ENCODE measurements at places on chromosomes 13 and 19.
A peak's percentile ranks its signal among the peaks of the same experiment; 100 is the strongest.

DNA sequence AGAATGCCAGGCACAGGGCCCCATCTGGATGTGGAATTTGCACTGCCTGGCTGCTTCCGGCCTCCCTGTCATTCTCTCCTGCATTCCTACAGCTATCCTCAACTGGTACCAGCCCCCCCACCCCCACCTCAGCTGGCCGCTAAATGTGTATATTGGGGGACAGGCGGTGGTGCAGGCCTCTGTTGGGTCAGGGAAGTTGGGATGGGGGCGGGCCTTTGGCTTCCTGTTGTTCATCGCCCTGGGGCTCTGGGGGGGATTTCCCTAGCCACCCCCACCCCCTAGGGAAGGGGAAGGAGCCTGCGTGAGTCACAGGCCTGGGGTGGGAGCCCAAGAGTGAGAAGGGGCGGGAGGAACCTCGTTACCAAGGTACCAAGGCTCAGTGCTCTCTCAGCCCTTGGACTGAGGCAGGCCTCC is 10.6 kb downstream of the POU2F2 start:
- DNase-seq = peak; percentile 82

- no peak for DNase-seq
These were observed 258.5 kb upstream of the KLHL1 start for GRCh38 chr13:70366720-70367119.

DNA sequence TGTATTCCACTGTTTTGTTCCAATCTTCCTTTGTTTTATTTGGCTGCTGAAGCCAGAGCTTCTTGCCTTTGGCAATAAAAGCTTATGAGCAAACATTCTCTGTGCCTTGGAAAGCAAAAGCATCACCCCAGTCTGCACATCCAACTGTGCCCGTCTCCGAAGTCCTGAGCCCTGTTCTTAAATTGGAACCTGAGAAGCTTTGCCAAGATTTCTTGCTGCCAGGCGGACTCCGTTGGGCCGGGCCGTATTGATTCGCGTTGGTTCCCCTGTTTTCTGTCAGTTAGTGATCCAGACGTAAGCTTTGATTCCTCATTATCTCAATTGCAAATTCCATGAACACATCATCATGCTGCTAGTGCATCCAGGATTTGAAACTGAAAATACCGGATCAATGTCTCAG is 793.0 kb downstream of the OLFM4 start:
- no peak for DNase-seq

GRCh38 chr13:109611912-109612691 is 174.3 kb downstream of the IRS2 start:
- no peak for DNase-seq

DNA sequence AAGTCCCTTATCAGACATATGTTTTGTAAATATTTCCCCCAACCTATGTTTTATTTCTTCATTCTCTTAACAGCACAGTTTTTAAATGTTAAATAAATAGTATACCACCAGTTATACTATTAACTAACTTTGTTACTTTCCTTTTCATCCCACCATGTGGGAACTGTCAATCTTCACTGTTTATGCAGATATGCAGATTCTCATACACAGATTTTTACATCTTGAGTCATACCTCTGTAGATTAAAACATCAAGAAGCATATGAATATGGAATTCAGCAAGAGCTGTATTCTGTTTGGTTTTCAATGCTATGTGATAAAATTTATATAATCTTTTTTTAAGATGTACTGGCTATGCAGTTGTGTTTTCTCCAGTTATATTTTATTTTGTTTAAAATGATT is 566.3 kb downstream of the LIG4 start:
- DNase-seq = no peak

DNA sequence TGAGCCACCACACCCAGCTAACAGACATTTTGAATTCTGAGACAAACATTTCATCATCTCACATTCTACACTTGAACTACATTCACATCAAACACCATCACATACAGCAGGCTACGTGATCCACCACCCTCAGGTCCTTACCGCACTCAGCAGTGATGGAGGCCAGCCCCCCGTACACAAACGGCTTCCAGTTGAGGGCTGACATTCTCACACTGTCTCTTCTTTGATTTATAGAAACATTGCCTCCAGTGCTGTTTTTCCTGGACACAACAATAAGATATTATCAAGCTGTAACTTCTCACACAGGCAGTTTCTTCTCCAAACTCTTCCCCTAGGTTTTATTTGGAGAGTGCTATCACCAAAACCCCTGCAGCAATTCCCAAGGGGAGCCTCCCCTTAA is 7.0 kb downstream of the SLC25A30 start:
- DNase-seq = no peak

- DNase-seq = peak; percentile 31
These were observed 8.7 kb downstream of the MAP2K2 start for GRCh38 chr19:4115050-4115817.

GRCh38 chr13:100392709-100393630 is 195.6 kb downstream of the GGACT start:
- peak; percentile 14 for DNase-seq

DNA sequence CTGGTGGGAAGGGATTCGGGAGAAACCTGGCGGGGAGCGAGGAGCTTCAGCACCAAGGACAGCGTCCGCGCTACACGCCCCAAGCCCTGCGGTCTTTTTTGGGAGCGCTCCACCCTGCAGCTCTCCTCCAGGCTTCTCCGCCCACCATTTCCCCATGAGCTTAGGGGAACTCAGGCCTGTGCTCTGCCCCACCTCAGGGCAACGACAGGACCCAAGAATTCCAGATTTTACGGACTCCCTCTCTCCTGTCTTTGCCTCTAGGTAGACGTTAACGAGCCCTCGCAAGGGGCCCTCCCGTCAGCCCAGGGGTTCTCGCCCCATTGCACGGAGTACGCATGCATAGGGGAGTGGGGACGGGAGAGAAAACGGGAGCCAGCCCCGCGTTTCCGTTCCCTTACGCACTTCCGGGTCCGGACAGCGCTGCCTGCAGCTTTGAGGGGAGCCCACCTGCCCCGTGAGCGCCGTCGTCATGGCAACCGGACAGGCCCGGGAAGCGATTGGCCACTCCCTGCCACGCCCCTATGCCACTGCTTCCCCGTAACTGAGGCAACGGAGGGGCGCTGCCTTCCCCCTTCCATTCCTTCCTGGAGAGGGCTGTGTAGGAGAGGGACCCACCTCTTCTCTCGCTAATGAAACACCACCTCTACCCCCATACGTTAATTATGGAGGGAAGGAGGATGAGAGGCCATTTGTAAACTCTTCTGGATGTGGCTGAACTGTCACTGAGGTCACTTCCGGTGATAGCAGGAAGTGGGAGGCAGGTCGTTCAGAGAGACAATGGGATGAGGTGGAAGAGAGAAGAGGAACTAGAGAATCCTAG is 20.8 kb downstream of the NOVA2 start:
- no peak for DNase-seq

DNA sequence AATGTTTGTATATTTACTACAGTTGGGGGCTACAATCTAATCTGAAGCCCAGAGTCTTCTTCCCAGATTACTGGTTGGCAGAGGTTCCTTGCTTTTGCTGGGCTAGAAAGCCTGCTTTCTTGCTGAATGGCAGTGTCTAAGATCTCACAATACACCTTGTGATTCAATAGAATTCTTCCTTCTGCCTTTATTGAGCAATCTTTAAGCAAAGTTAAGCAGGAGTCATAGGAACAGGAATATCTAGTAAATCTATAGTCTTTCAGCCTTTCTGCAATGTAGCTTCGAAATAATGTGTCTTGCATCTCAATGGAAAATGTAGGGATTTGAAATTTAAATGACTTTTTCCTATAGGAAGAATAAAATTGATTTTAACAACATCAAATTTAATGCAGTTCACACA is 346.1 kb downstream of the SLITRK1 start:
- DNase-seq = no peak

DNA sequence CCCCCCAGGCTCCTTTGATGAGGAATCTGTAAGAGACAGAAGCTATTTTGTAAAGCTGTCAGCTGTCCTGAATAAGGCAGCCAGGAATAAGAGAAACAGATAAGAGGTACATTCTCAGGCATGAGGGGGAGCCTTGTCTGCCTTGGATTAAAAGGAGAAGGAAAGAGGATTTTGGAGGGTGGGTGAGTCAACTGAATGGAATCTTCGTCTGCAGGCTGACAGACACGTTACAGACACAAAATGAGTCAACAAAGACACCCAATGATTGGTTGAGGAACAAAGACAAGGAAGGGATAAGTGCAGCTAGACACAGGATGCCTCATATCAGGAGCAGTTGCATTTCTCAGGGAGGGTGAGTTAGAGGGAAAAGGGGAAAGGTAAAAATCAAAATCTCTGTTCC is 162.5 kb downstream of the OLFM4 start:
- DNase-seq = no peak

GRCh38 chr19:41638641-41639081 is 11.8 kb upstream of the CEACAM4 start:
- no peak for DNase-seq

- no peak for DNase-seq
These were observed 36.7 kb upstream of the UBL3 start for GRCh38 chr13:29887030-29887557.

DNA sequence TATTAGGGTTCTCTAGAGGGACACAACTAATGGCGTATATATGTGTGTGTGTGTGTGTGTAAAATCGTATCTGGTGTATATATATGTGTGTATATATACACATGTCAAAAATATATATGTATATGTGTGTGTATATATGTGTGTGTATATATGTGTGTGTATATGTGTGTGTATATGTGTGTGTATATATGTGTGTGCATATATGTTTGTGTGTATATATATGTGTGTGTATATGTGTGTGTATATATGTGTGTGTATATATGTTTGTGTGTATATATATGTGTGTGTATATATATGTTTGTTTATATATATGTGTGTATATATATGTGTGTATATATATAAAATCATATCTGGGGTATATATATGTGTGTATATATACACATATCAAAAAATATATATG is 5.4 kb upstream of the LILRB5 start:
- no peak for DNase-seq

DNA sequence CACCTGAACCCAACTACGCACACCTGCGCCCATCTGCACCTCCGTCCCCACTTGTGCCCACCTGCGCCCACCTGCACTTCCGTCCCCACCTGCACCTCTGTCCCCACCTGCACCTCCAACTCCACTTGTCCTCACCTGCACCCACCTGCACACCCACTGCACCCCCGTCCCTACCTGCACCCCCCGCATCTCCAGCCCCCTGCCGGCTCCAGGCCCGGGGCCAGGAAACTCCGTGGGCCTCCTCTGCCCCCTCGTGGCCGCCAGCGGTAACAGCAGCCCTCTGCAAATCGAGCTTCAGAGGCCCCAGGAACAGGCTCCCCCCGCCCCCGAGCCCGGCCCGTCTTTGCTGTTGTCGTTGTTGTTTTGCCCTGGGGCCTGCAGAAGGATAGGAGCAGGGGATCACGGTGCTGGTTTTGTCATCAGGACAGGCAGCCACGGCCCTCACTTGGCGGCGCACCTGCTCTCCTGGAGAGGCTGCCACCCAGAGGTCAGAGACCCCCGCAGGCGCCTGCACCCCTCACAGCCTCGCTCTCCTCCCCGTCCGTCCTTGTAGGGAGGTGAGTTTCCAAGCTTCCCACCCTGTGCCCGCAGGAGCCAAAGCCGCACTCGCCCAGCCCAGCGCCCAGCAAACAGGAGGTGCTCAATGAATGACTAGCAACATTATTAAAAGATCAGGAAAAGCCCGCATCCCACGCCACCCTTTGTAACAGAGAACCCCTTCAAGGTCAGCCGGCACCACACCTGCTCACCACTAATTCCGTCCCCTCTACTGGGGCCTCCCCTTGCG is 65.4 kb downstream of the GNG7 start:
- DNase-seq = peak; percentile 75

DNA sequence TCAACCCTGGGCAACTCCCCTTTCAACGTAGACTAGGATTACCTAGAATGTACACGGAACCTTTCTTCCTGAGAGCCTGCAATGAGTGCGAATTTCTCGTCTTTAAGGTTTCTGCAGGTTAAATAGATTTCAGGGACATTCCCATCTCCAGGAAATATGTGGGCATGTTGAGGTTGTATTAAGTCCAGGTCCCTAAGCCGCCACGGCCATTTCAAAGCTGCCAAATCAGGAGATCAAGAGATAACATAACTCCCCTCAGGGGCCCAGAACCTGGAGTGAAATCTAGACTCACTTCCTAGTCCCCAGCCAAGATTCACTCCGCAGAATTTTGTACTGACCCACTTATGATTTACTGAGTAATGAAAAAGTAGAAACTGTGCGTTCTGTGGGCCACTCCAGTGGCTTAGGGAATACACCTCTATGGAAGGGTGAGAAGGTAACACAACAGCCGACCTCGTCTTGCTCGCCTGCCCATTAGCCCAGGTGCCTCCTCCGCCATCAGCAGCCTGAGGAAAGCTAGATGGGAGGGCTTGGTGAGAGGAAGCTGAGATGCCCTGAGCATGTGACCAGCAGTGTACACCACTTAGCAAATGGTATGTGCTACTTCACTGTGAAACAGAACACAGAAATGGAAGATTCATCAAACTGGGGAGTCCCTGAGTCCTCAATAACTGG is 98.5 kb upstream of the SOX1 start:
- no peak for DNase-seq

- DNase-seq = no peak
These were observed 31.8 kb downstream of the EFNA2 start for GRCh38 chr19:1317274-1318003.

GRCh38 chr13:40635315-40635995 is 31.0 kb downstream of the FOXO1 start:
- DNase-seq = no peak

- no peak for DNase-seq
These were observed at the start of gene FXYD3 for GRCh38 chr19:35115177-35115951. Gene FXYD3, plus strand, starts transcription at chr19:35115823. Its CDS starts 3,554 bp downstream, at chr19:35119377.

DNA sequence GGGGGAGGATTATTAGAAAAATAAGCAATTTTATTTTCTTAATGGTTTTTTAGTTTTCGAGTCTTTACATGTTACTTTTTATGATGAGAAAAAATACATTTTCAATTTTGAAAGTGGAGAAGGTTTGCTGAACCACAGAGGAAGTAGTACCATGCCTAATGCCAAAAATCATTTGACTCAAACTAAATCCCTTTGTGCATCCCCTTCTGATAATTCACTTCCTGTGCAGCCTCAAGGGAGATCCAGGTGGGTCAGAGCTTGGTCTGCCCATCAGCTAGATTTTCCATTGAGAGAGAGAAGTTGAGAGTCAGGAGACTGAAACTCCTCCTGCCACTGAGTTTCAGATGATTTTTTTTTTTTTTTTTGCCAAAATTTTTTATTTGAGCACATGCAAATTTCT is 571.7 kb downstream of the LIG4 start:
- no peak for DNase-seq

GRCh38 chr13:44116562-44117332 is 237.0 kb downstream of the LACC1 start:
- no peak for DNase-seq

GRCh38 chr19:33758541-33759013 is 38.1 kb upstream of the KCTD15 start:
- no peak for DNase-seq

GRCh38 chr19:8261881-8262280 is 46.3 kb downstream of the CD320 start:
- no peak for DNase-seq

DNA sequence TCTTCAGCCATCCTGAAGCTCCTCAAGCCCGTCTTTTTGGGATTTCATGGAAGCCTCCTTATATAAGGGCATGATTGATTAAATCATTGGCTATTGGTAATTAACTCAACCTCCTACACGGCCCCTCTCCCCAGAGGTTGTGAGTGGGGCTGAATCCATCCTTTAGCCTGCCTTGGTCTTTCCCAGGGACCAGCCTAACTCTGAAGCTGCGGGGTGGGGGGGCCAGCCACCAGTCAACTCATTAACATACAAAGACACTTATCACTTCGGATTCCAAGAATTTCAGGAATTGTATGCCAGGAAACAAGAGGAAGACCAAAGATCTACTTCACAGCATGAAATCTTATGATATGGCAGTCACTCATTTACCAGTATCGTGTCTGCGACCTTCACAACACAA is 9.9 kb downstream of the COL4A1 start:
- DNase-seq = no peak
